Aorta (tissue), 5 donors: ENCODE measurements at places on chromosomes 5 and 9. TPM values are rescaled to one million over a fixed set of nuclear protein-coding genes. Genes with fewer than 3 reads are reported as not detected.
A peak's percentile ranks its signal among the peaks of the same experiment; 100 is the strongest.

GRCh38 chr5:132025403-132025971 is 14.0 kb upstream of the ACSL6 start:
- DNase-seq, result peak; percentile 49

DNA sequence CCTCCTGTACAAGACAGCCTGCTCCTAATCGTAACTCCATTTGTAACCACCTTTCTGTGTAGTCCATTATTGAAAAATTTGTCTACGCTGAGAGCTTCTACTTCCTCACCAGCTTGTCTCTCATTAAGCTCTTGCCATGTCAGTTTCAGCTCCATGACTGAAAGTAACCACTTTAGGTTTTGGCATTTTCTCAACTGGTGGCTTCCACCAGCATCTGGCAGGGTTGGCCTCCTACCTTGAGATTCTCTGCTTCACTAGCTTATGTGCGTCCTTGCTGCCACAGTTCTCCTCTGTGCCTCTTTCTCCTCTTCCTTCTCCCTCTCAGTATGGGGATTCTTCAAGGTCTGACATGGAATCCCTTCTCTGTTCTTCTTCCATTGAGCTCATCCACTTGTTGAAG is 31.8 kb downstream of the F2RL2 start:
- no peak for DNase-seq

DNA sequence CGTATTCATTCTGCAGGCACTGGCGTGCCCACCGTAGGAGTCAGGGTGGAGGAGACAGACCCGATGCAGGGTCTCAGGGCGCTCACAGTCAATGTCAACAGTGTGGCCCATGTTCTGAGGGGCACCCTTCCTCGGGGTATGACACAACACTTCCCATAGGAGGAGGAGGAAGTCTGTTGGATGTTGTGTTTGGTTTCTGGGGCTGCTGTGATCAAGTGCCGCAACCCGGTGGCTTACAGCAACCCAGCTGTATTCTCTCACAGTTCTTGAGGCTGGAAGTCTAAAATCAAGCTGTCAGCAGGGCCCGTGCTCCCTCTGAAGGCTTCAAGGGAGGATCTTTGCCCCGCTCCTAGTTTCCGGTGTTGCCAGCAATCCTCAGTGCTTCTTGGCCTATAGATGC is 5.6 kb upstream of the HNRNPAB start:
- no peak for DNase-seq

DNA sequence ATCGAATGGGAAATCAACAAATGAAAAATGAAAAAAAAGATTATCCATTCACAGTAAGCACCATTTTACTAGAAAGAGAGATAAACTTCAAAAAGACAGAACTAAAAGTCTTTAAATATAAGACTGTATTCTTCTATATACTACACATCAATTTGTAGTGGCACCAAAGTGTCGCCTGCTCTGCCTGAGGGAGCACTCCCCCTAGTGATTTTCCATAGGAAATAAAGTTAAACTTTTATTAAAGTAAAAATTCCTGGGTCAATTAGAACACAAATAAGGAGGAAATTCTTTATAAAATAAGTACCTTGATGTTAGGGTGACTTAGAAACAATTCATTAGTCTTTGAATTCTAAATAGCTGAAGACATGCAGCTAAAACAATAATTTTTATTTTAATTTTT is 9.7 kb downstream of the RAD1 start:
- DNase-seq, result no peak

GRCh38 chr9:35972093-35972492 is 14.1 kb upstream of the OR2S2 start:
- DNase-seq, result no peak

ZFP2 gene
- total RNA-seq, result 3.4 TPM

- DNase-seq, result peak; percentile 70
Observed at GRCh38 chr9:133141833-133142595, 21.0 kb upstream of the RALGDS start.

DNA sequence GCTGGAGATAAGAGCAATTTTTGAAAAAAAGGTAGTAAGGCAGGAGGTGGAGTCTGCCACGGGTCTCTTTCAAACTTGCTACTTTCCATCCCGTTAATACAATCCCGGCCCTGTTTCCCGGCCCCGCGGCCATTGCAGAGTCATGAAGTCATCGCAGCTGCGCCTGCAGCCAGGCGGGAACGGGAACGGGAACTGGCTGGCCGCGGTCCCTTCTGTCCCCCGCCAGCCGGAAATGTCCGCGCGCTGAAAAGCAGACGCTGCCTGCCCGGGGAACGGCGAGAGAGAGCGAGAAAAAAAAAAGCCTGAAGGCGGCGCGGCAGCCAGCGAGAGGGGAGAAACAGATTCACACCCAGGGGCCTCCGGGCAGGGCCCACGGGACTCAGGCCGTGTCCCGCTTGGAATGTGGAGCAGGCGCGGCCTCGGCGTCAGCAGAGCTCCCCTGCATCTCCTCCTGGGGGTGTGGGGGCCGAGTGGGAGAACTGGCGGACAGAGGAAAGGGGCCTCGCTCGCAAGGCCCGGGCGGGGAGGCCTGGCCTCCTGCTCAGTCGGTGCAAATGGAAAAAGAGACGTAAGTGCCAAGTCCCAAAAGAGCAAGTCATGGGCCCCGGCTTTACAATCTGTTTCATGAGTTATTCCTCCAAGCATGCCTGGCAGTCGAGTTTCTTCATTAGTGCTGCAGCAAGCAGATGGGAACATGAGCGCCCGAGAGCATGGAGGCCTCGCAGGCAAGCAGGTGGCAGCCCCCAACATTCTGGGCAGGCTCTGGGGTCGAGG is 201.2 kb upstream of the GAS1 start:
- peak; percentile 95 for DNase-seq

DNA sequence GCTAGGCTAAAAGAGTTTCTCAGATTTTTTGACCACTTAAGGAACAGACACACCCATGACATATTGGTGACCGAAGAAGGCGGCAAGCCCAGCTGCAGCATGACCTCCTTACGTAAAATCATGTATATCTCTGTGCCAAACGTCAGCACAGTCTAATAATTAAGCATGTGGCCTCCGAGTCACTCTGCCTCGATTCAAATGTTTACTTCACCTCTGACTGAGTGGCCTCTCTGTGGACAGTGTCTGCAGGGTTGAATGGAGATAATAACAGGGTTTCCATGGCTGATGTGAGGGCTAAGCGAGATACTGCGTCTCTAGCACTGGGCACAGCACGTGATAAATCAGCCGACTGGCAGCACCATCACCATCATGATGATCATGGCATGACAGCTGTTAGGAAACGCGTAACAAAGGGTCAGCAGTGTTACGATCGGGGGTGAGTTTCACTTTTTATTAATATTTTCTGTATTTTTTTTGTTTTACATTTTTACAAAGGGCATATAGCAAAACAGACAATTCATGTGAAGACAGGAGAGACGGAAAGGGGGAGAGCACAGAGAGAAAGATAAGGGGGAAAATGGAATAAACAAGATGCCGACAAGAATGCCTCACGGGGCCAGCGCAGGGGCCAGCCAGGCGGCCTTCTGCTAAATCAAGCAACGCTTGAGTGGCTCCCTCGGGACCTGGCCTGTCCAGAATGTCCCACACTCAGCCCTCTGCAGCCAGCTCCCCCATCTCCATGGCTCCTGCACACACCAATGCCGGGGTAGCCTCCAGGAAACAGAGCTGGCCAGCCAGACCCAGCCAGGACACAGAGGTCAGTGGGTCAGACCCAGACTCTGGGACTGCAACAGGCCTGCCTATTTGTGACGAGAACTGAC is 60.3 kb downstream of the ADAMTS2 start:
- peak; percentile 85 for DNase-seq

DNA sequence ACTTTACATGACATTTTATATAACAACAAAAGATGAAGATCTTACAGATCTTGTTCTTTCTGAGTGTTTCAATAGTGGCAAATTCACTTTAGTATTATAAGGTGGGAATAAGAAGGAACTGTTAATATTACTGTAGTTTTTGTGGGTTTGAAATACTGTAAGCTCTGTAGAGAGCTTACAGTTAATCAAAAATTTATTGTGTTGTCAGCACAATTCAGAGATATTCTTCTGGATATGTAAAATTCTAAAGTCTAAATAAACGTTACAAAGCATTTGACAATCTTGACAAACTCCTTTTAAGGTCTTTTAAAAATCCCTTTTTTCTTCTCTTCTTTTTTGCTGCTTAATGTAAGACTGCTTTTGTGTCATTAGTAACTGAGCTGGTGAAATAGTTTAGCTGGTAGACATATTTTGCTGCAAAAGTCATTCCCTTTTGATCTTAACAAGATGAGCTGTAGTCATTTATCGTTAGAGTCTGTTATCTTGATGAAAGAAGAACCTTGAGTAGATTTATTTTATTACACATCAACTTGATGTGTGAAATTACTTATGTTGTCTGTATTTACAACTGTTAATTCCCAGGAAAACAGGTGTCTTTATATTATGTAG is 186.0 kb downstream of the WDR70 start:
- DNase-seq, result no peak

ZDHHC12 gene
- total RNA-seq, result 11.2 TPM

GRCh38 chr5:82466986-82467561 is 188.9 kb upstream of the RPS23 start:
- no peak for DNase-seq

DNA sequence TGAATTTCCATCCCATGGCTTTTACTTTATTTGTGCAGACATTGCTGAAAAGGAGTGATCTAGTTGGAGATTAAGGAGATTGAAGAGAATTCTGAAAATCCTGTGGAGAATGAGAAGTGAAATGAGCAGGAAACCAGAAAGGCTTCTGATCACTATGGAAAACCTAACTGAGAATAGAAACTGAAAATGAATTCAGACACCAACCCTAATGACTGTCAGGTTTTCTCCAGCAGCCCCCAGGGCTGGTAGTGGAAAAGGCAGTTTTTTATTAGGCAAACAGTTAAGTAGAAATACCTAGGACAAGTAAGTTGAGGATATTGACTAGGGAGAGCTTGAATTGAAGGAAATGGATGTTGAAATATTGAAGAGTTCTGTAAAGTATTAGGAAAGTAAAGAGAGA is 14.7 kb upstream of the ARRDC3 start:
- no peak for DNase-seq

DNA sequence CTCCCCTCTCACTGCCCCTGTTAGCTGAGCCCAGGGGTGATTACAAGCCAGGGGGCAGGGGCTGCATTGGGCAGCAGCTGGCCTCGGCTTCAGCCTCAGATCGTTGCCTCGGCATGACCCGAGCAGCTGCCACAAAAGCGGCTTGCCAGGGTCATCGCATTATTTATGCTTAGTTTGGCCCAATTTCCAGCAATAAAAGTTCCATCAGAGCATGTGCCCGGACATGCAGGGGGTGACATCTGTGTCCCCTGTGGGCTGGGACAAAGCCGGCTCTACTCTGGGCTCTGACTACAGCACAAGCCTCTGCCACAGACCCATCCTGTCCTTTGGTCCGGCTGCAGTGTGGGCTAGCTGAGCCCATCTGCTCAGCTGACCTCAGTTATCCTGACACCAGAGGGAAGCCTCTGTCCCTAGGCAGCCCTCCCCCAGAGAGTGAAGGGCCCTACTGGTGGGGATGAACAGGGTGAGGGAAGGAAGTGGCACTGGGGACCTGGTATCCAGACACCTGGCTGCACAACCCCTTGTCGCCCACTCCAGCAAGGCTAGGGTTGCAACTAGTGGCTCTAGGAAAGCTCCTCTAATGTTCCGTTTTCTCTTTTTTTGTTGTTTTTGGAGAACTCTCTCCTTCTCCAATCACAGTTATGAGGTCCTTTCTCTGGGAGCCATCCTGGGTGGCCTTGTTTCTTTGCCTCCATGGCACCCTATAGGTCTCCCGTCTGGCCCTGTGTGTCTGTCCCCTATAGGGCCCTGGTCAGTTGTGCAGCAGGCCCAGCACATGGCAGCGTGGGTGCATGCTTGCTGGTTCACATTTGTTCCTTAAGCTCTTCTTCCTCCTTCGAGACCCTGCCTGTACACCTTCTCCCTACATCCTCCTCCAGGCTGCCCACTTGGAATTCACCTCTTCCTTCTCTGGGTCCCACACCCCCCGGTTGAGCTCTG is 13.3 kb upstream of the GADD45G start:
- peak; percentile 44 for DNase-seq

PCDHA13 gene
- 0.15 TPM for total RNA-seq
